ENCODE measurements at places on chromosomes 16 and 17.

GRCh38 chr17:1565877-1566276 lies 3.3 kb upstream of the PITPNA start:
- no peak overlapping the region for H3K4me3 ChIP-seq
- H3K27ac ChIP-seq = no peak overlapping the region
- no peak for DNase-seq
- no peaks in the 10 kb centered on the region for H3K36me3 ChIP-seq
- H3K27me3 ChIP-seq = no peaks in the 10 kb centered on the region
- peaks cover 14% of the 10 kb centered on the region for H3K4me1 ChIP-seq

GRCh38 chr16:69100071-69100691 lies 5.3 kb upstream of the HAS3 start:
- H3K27ac ChIP-seq = no peak overlapping the region
- H3K4me1 ChIP-seq = peaks cover 2% of the 10 kb centered on the region
- DNase-seq = no peak
- no peaks in the 10 kb centered on the region for H3K27me3 ChIP-seq

DNA sequence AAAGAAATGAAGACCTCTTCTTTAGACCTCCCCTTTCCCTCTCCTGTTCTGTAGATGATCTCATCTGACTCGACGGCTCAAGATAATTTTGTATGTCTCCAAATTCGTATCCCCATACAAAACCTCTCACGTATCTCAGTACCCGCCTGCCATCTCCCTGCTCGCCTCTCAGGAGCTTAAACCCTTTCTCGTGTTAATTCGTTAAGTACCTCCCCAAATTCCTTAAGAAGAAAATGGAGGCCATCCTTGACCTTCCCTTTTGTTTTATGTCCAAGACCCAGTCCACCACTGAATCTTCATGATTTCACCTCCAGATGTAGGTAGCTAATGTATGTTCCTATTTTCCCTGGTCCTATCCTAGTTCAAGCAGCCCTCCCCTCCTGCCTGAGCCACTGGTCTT lies 41.6 kb downstream of the OR3A1 start:
- H3K27me3 ChIP-seq = no peaks in the 10 kb centered on the region
- H3K36me3 ChIP-seq = no peaks in the 10 kb centered on the region
- H3K4me3 ChIP-seq = no peak overlapping the region
- DNase-seq = no peak

GRCh38 chr16:74649839-74650504 lies 16.7 kb downstream of the RFWD3 start:
- H3K4me3 ChIP-seq = no peak overlapping the region
- H3K27ac ChIP-seq = no peak overlapping the region
- peaks cover 5% of the 10 kb centered on the region for H3K4me1 ChIP-seq
- H3K27me3 ChIP-seq = no peaks in the 10 kb centered on the region
- H3K36me3 ChIP-seq = peaks cover 8% of the 10 kb centered on the region

- DNase-seq = no peak
- no peaks in the 10 kb centered on the region for H3K36me3 ChIP-seq
- H3K4me1 ChIP-seq = no peaks in the 10 kb centered on the region
- no peak overlapping the region for H3K4me3 ChIP-seq
These were observed 45.3 kb downstream of the CCDC182 start for GRCh38 chr17:57699751-57700219.

DNA sequence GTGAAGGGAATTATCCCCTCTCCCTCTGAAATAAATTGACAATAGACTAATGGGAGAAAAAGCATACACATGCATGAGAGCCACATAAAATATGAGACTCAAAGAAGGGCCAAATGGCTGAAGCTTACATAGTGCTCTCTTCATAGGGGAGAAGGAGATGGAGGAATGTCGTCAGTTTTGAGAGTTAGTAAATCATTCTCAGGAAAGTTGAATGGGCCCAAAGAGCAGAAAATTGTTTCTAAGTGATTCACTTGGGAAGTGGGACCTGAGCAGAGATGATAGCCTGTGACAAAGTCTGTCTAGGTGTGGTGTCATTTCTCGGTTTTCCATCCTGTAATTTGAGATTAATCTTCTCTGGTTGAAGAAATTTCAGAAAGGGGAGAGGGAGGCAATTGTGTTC lies 35.0 kb downstream of the BCAS3 start:
- H3K4me1 ChIP-seq = no peaks in the 10 kb centered on the region
- no peak overlapping the region for H3K27ac ChIP-seq
- no peak overlapping the region for H3K4me3 ChIP-seq
- H3K36me3 ChIP-seq = no peaks in the 10 kb centered on the region
- H3K27me3 ChIP-seq = no peaks in the 10 kb centered on the region

Data from liver (tissue), 10 donors.